NCI-H187 (cell line): ENCODE measurements at places on chromosomes 2 and 18.

- DNase-seq: no peak
Measured at GRCh38 chr2:42854207-42854818, 61.9 kb upstream of the HAAO start.

DNA sequence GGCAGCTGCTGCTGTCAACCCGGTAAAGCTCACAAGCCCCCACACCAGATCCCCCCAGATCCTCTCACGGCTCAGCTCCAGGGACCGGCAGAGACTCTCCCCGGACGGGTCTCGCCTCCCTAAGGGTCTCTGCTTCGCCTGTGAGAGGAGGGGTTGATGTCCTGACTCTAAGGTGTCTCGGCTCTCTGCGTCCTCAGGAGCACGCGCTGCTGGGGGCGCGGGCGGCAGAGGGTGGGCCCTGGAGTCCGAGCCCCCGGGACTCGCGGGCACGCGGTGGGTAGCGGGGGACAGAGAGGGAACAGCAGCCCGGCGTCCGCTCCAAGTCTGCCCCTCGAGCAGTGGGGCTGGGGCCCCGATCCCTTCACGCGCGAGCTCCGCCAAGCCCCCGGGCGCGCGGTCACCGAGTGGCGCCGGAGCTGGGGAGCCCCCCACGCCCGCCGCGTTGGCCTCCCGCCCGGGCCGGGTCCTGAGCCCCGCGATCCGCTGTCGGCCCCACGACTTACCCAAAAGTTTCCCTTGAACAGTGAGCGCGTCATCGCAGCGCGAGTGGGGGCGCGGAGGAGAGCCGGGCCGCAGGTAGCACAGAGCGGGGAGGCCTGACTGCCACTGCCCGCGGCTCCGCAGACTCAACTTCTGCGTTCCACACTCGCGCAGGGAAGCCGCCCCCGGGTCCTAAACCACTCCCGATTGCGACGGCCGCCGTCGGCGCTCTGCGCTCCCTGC lies at the start of gene PSTPIP2:
PSTPIP2 (minus strand) TSS at position 608 of the 723 bp plus-strand sequence; CDS start at position 536, 72 bp downstream.
- DNase-seq: no peak

DNA sequence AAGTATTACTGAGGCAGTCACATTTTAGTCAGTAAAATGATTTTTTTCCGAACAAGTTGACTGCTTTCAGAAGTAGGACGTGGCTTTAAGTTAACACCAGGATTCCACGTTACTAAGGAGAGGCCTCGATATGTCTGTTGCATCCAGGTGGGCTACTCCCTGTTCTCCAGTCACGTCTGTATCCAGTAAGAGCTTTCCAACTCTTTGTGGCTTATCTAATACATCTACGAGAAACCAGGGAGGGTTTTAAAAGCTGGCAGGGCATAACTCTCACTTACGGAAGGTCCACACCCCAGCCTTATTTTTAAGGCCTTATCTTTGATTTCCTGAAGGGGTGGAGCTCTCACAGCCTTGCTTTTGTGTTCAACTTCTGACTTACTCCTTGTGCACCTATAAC lies 99.2 kb downstream of the SLC8A1 start:
- DNase-seq: no peak

DNA sequence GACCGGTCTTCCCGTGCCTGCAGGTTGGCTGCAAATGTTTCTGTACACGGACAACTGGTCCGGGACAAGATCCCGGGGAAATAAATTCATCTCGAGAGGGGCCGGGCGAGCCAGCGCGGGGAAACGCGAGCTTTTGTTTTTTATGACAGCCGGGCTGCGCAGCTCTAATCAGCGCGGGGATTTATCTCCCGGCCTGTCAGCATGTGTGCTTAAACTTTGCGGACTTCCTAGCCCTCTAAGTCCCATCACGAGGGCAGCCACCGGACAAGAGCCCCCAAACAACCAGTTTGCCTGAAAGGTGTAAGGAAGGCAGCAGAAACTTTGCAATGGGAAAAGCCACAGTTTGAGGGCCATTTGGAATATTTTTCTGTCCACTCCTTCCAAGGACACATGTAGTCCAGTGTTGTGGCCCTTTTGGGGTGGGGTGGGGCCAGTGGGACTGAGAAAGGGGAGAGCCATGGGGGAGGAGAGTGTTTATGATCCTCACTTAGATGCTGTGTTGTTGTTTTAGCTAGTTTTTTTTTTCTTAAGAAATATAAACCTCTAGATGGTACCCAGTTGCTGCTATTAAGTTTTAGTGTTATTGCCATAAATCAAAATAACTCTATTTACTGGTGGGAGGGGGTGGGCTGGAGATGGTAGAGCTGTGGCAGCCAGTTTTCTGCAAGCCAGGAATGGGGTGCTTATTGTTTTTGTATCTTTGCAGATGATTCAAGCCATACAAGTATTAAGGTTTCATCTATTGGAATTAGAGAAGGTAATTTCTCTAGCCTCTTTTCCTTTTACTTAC lies 6.0 kb downstream of the MEIS1 start:
- no peak for DNase-seq

- no peak for DNase-seq
Measured at GRCh38 chr18:7066965-7067555, 50.5 kb downstream of the LAMA1 start.

DNA sequence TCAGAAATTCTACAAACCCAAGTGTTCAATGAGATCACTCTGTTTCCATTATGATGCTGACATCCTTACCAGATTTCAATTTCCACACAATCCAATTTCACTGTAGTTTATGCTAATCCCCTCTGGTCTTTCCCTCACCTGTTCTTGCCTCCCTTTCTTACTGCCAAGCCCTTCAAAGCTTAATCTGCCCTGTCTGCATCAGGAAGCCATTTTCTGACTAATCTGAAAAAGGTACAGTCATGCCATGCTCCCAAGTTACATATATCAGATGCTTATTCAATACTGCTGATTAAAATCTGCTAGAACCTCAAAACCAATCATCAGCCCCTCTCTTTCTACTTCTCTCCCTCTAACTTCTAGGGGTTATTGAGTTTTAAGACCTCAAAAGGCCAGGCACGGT lies 8.9 kb downstream of the KRTCAP3 start:
- no peak for DNase-seq

GRCh38 chr2:125822746-125823145 lies 833.2 kb upstream of the GYPC start:
- DNase-seq: no peak
